GM20000 (cell line): ENCODE measurements at places on chromosomes 5 and 9.
A peak's percentile ranks its signal among the peaks of the same experiment; 100 is the strongest.

- DNase-seq, result no peak
These were observed 226.4 kb downstream of the PBX3 start for GRCh38 chr9:125973547-125973946.

DNA sequence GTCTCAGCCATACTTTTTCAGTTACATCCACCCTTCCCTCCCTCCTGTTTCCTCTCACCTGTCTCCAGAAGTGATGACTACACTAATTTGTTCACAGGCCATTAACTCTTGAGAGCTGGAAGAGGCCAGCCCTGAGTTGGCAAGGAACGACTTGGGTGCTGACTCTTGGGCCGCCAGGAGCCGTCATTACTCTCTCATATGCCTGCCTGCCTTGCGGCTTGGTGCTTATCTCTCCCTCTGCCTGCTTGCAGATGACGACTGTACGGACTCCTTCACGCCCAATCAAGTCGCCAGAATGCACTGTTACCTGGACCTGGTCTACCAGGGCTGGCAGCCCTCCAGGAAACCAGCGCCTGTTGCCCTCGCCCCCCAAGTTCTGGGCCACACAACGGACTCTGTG, 66.1 kb downstream of the PAPPA start:
- no peak for DNase-seq

DNA sequence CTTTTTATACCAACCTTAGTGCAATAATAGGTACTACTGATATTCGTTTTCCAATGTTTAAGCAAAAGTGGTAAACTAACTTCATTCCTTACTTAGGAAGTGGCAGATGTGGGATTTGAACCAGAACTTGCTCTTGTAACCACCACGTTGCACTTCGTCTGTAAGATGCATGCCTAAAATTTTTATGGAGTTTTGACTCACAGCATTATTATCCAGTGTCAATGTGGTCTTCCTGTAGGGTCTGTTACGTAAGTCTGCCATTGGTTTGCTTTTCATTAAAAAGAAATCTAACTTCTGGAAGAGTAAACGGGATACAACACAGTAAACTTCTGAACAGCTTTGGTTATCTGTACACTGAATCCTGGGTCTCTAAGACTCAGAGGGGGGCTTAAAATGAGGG, 521.0 kb upstream of the WWC1 start:
- DNase-seq, result no peak

- DNase-seq, result peak; percentile 85
These were observed 3.6 kb downstream of the SIGMAR1 start for GRCh38 chr9:34633851-34634550.

- peak; percentile 91 for DNase-seq
These were observed 12.0 kb downstream of the GPSM1 start for GRCh38 chr9:136339173-136339957.

DNA sequence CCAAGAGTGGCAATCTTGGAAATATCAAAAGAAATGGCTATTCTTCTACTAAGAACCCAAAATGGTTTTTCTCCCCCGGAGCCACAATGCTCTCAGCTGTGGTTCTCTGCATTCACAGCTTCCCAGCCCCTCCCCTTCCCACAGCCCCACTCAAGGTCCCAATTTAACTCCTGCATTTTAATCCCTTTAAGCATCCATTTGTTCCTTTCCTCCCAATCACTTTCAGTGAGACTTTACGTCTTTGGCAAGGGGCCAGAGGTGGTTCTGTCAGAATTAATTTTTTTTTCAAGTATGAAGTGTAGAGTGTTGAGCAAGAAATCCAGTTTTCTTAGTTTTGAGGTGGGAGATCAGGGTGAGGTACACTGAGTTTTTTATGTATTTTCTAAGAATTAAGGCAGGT, 256.9 kb downstream of the GLIS3 start:
- no peak for DNase-seq

GRCh38 chr9:69379270-69379982, 54.4 kb downstream of the ENTREP1 start:
- no peak for DNase-seq

- DNase-seq, result peak; percentile 17
These were observed 347.9 kb upstream of the SEMA6A start for GRCh38 chr5:116922532-116922931.

- DNase-seq, result no peak
These were observed 195.0 kb downstream of the FER start for GRCh38 chr5:108942701-108943100.

DNA sequence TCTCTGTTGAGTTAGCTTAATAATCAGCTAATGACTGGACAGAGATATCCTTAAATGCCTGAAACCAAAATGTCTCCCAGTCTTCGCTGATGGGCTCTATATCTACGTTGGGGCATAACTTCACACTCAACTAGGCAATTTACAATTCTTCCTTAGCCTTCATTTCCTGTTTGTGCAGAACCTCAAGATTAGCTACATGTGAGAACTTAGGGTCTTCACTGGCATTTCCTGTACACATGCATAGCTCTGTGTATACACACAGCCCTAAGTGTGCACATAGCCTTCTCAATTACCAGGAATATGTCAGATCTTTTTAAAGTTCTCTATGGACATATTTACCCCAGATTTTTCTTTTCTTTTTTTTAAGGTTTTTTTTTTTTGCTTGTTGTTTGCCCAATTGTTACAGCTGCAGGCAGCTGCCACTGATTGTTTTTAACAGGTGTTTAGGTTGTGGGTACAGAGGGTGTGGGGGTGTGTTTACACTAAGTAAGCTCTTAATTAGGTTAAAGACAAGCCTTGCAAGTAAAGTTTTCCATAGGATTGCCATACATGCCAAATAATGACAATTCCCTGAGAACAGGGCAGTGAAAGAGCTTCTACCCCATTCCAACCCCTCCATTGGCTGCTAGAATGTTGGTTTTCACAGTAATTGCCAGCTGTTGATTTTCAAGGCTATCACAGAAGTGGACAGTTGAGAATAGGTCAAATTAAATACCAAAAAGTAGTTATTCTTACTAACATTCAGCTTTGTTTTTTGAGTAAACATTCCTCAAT, 441.0 kb downstream of the TLE4 start:
- DNase-seq, result no peak

- no peak for DNase-seq
These were observed 396.1 kb upstream of the PAPPA start for GRCh38 chr9:115757461-115757860.

DNA sequence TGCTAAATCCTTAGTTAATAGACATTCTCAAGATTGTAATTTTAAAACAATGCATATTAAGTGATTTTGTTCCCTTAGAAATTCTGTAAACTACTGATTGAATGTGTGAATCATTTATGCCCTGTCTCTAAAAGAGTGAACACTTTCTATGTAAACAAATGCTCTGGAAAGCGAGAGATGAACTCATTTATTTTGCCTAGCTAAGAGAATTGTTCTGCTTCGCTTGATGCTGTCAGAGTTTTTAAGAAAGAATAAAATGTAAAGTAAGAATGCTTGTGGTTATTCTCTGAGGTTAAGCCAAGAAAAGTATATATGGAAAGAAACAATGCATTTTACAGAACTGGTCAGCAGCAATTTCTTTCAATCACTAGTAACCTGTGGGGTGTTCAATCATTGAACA, 347.4 kb upstream of the NUDT12 start:
- no peak for DNase-seq

- no peak for DNase-seq
These were observed 263.9 kb downstream of the NR3C1 start for GRCh38 chr5:143139585-143139984.

- no peak for DNase-seq
These were observed 51.9 kb downstream of the NIPAL4 start for GRCh38 chr5:157511651-157512644.

DNA sequence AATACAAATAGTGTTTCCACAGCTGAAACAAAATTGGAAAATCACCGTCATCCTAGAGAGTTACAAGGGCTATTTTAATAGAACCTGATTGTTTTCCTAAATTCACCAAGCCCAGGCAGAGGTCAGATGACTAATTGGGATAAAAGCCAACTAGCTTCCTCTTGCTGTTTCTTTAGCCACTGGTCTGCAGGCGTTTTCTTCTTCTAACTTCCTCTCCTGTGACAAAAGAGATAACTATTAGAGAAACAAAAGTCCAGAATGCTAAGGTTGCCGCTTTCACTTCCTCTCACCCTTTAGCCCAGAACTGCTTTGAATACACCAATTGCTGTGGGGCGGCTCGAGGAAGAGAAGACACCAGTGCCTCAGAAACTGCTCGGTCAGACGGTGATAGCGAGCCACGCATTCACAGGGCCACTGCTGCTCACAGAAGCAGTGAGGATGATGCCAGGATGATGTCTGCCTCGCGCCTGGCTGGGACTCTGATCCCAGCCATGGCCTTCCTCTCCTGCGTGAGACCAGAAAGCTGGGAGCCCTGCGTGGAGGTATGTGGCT, at the start of gene TLR4:
TSS of gene TLR4 (plus strand) at position 380 of the 552 bp plus-strand sequence. CDS start at position 450, 70 bp downstream.
- DNase-seq, result peak; percentile 21

- DNase-seq, result no peak
These were observed 791 bp upstream of the STARD4 start for GRCh38 chr5:111513131-111513520.

- DNase-seq, result peak; percentile 49
These were observed at the start of gene PDCD1LG2 for GRCh38 chr9:5510360-5510931. Gene PDCD1LG2, plus strand, starts transcription at chr9:5510531. Its CDS starts 12,016 bp downstream, at chr9:5522547.

GRCh38 chr5:85132269-85132668, 747.6 kb upstream of the EDIL3 start:
- DNase-seq, result no peak

GRCh38 chr9:109887079-109887478, 107.1 kb downstream of the PALM2AKAP2 start:
- no peak for DNase-seq

GRCh38 chr5:125038477-125038876, 292.0 kb upstream of the ZNF608 start:
- DNase-seq, result no peak

GRCh38 chr9:127154390-127155191, 32.2 kb upstream of the ANGPTL2 start:
- DNase-seq, result peak; percentile 41

- DNase-seq, result no peak
These were observed 1.6 kb downstream of the C5orf52 start for GRCh38 chr5:157672976-157673375.

DNA sequence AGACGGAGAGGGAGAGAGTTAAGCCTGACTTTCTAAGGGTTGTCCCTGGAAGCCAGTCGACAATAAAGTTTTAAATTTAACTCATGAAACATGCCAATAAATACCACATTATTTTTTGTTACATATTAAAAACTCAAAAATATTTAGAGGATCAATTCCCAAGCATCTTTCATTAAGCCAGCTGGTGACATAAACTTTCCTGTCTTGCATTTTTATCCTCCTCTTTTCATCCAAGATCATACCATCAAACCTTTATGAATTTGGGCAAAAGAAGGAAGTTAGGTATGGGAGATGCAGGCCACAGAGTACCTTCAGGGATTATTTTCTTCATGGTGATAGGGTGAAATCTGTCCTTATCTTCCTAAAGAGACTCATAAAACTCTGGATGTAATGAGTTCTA, 178.3 kb upstream of the FBXL17 start:
- DNase-seq, result no peak

DNA sequence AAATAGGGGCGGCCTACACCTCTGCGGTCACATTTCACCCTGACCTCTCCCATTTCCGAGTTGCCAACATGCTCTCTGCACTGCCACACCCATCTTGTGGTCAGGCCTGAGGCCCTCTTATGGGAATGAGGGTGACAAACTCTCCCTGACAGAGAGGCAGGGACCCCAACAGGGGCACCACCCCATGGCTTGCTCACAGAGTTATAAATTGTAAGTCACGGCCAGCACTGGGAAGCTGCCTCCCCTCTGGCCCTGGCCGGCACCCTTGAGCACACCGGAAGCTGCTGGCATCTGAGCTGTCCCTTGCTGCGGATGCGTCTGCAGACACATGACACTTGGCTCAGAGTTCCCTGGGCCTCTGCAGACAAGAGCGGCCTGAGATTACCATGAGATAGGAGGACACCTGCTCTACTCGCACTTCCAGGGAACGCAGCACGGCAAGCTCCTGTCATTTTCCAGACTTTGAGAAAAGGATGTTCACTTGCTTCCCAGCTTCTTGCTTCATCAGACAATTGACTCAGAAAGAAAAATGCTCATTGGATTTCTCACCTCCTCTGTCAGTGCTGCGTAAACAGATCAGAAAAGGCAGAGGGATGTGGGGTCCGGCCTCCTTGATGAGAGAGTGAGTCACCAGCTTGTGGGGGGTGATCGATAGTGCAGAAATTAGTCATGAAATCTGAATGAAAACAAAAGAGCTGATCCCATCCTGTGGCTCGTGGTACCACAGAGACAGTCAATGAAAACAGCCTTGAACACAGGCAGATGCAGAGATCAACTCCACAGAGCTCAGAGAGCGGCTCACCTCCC, 269.8 kb downstream of the SYK start:
- DNase-seq, result no peak

GRCh38 chr9:101037430-101037829, 8.9 kb downstream of the PLPPR1 start:
- DNase-seq, result no peak

- no peak for DNase-seq
These were observed 28.6 kb upstream of the TRIM14 start for GRCh38 chr9:98147582-98147981.

DNA sequence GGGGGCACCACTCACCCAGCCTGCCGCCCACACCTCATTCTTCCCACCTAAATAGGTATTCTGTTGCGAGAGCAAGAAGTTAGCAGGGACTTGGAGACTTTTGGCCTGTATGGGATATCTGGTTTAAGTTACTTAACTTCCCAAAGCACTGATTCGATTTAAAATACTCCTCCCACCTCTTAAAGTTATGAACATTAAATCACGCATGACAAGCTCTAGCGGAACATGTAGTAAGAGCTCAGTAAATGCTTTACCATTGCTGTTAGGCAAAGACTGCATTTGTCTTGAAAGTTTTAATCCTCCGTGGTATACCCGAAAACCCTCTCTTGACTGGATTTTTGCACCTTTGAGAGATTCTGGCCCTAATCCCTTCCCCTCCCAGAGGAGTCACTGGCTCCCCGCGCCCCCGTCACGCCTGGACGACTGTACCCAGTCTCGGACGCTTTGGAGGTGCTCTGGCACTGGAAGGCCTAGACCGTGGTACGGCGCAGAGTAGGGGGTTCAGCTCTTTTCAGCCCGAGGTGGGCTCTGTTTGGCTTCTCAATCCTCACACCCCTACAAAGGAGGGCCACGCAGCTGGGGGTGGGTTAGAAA, 4.4 kb downstream of the GDNF start:
- peak; percentile 37 for DNase-seq

DNA sequence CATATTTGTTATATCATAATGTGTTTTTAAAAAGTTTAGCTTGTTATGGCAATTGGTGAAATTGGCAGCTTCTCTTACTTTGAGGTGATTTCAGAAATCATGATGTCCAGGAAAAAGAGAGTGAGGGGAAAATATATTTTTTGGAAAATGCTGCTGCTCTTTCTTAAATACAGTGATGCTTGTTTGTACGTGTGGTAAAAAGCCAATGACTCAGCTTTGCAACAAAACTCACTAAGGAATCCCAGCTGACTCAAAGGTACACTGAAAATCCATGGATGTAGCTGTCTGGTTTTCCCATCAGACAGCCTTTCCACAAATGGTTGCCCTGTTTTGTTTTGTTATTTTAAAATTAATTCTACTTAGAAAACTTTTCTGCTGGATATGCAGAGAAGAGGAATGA, 306.4 kb upstream of the PAPPA start:
- no peak for DNase-seq
